Effector CD8-positive, alpha-beta T cell (primary cell): ENCODE measurements at places on chromosomes 11 and 22.

GRCh38 chr11:78292109-78292803 lies 103.5 kb downstream of the USP35 start:
- DNase-seq, result no peak

DNA sequence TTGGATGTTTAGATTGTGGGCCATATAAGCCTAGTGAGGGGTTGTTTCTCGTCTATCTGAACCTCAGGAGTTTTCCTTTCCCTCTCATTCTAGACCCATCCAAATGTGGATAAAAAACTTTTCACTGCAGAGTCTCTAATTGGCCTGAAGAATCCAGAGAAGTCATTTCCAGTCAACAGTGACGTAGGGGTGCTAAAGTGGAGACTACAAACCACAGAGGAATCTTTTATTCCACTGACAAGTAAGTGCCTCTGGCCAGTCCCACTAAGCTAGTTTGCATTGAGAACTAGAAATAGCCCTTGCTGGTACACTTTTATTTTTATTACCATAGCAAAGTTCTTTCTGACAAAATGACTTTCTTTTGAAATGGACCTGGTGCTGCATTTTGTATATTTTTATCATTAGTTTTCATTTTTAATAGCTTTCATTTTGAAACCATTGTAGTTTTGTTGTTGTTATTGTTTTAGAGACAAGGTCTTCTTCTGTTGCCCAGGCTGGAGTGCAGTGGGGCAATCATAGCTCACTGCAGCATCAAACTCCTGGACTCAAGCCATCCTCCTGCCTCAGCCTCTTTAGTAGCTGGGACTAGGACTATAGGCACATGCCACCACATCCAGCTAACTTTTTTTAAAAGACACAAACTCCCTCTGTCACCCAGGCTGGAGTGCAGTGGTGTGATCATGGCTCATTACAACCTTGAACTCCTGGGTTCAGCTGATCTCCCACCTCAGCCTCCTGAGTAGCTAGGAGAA lies 14.6 kb upstream of the PHLDB1 start:
- no peak for DNase-seq

DNA sequence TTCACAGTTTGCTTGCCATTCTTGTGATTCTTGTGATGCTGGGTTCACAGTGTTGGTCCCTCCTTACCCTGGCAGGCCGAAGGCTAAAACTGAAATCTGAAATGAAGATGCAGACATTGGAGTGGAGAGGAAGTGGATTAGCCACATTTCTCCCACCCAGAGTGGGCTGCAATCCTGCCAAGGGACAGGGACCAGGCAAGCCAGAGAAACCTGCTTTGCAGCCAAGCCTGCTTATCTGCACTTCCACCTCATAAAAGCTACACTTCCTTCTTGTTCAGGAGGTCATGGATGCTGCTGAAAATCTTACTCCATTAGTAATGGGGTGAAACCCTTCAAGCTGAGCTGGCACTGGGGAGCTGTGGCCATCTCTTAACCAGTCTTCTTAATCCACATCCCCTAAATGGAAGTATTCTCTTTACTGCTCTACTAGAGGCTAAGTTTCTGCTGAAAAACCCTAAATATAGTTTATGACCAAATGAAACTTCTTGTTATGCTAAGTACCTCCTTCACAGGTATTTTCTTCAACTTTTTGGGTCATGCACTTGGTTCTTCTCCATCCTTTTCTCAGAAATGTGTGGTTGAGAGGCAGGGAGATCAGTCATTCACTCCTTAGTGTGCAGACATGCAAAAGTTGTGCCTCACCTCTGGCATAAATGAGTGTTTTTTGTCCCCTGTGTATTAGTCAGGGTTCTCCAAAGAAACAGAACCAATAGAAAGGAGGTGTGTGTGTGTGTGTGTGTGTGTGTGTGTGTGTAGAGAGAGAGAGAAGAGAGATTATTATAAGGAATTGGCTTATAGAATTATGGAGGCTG lies 133.9 kb upstream of the BMAL1 start:
- no peak for DNase-seq

DNA sequence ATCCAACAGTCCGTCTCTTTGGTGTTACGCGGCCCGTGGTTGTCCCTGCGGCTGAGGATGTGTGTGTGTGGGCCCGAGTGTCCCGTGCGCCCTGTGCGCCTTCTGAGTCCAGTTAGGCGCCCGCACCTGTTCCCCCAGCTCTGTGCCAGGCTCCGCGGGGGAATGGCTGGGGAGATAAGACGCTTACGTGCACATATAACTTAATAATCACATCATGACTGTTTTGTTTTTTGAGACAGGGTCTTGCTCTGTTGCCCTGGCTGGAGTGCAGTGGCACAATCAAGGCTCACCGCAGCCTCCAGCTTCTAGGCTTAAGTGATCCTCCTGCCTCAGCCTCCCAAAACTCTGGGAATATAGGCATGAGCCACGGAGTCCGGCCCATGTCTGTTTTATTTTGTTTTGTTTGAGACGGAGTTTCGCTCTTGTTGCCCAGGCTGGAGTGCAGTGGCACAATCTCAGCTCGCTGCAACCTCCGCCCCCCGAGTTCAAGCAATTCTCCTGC lies 817 bp downstream of the ARL2 start:
- no peak for DNase-seq

DNA sequence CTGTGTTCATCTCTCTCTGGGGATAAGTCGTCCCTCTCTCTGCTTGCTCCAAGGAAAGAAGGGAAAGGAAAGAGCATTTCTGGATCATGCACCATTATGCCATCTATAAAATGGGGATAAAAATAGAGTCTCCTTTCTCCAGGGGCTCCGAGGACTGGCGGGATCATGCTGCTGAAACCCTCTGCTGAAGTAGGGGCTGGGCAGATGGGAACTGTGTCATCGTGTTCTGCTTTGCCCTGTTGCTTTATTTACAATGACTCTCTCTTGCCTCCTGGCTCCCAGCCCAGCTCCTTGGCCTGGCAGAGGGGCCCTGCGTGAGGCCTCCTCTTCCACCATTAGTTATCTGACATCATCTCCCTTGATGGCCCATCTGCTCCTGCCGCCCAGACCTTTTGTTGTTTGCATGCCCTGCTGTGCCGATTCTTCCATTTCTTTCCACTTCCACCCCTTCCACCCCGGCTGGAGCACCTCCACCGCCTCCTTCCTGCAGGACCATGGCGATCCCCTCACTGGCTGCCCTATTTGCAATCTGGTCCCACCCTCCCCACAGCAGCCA lies 200.9 kb downstream of the MYO18B start:
- DNase-seq, result no peak

- DNase-seq, result no peak
Measured at GRCh38 chr22:47164514-47165337, 402.3 kb downstream of the TBC1D22A start.

- DNase-seq, result no peak
Measured at GRCh38 chr11:118142081-118142480, 10.5 kb downstream of the SCN4B start.

- DNase-seq, result no peak
Measured at GRCh38 chr11:128835741-128836430, 31.2 kb downstream of the KCNJ1 start.

DNA sequence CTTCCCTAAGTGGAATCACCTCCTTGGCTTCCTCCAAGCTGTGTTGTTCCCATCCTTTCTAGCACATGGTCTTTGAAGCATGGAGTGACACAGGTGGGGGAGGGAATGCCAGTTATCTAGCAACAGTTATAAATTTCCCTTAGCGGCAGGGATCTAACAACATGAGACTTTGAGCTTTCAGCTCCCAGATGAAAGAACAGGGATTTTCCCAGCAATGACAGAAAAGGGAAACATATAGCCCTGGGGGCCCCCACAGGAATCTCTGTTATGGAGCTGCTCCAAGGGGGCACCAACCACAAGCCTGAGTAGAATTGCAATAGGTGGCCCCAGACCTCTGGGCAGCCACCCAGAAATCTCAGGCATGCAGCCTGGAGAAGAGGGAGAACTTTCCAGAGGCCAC lies 163.0 kb downstream of the GRIK4 start:
- no peak for DNase-seq

- no peak for DNase-seq
Measured at GRCh38 chr11:102685338-102685737, 20.2 kb downstream of the MMP27 start.

- no peak for DNase-seq
Measured at GRCh38 chr11:22444076-22444475, 105.9 kb downstream of the SLC17A6 start.

- DNase-seq, result no peak
Measured at GRCh38 chr11:2677127-2677526, 22.7 kb downstream of the KCNQ1OT1 start.

GRCh38 chr22:28938286-28938833 lies 55.0 kb downstream of the ZNRF3 start:
- no peak for DNase-seq

GRCh38 chr11:77151804-77152509 lies 23.9 kb downstream of the MYO7A start:
- DNase-seq, result no peak

GRCh38 chr11:10792385-10793068 lies 16.2 kb downstream of the EIF4G2 start:
- peak; percentile 72 for DNase-seq

- DNase-seq, result no peak
Measured at GRCh38 chr11:120023120-120023519, 114.8 kb downstream of the TRIM29 start.
